Activated CD4-positive, alpha-beta T cell treated with anti-CD3 and anti-CD28 coated beads, Interleukin-2, amount 10 ng/mL, durations not matched to agents 24 days and 14 days (primary cell): ENCODE measurements at places on chromosomes 6 and 20. TPM values are rescaled to one million over a fixed set of nuclear protein-coding genes. Genes with fewer than 3 reads are reported as not detected.
A peak's percentile ranks its signal among the peaks of the same experiment; 100 is the strongest.

DNA sequence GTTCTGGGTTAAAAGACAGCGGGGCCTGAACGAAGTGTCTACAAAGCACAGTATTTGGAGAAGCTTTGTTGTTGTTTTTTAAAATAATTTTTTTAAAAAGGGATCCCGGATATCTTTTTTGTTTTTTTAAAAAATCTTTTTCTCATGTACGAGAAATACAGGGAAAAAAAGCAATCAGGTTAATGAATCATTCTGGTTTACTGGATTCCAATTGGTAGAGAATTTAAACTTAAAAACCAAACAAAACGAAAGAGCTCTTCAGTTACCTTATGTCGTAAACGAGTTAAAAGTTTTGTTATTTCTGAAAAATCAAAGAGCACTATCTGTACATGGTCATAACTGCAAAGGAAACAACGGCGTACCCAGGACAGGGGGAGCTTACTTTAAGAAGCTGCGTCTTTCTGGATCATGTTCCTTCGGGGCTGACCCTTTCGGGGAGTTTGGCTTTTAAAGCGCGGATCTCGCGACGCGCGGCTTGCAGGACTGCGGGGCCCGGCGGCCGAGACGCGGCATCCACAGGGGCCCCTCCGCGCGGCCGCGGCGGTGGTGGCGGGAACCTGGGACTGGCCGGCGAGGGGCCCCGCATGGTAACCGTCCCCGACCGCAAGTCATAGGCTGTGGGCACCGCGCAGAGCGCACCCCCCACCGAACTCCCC lies 927 bp downstream of the IL20RA start:
- H3K4me1 ChIP-seq = peaks cover 5% of the 10 kb centered on the region
- H3K4me3 ChIP-seq = peak overlapping the region; percentile 77
- peaks cover 84% of the 10 kb centered on the region for H3K27me3 ChIP-seq
- DNase-seq = peak; percentile 67
- no peak overlapping the region for H3K27ac ChIP-seq

DNA sequence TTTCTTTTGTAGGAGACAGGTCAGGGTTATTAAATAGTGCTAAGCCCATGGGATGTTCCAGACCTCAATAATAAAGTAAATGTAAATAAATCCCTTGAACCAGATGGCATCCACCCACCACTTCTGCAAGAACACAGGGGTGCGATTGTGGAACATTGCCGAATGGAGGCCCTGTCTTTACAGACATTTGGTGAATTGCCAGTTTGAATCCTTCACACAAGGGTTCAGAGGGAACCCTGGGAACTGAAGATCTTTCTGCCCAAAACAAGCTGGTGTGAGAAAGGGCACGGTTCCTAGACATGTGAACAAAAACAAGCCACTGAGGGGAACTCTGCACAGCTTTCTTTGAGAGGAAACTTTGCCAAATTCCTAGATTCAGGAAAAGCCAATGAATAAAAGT lies 30.2 kb upstream of the RNF8 start:
- H3K4me3 ChIP-seq = no peak overlapping the region
- peak overlapping the region; percentile 8 for H3K27ac ChIP-seq
- DNase-seq = no peak
- H3K4me1 ChIP-seq = peaks cover 17% of the 10 kb centered on the region
- H3K27me3 ChIP-seq = no peaks in the 10 kb centered on the region

GRCh38 chr20:57633945-57634491 lies 13.8 kb upstream of the ZBP1 start:
- peak overlapping the region; percentile 16 for H3K4me3 ChIP-seq
- peak; percentile 83 for DNase-seq
- peak overlapping the region; percentile 46 for H3K27ac ChIP-seq
- H3K27me3 ChIP-seq = peaks cover 82% of the 10 kb centered on the region
- H3K36me3 ChIP-seq = peaks cover 11% of the 10 kb centered on the region

DNA sequence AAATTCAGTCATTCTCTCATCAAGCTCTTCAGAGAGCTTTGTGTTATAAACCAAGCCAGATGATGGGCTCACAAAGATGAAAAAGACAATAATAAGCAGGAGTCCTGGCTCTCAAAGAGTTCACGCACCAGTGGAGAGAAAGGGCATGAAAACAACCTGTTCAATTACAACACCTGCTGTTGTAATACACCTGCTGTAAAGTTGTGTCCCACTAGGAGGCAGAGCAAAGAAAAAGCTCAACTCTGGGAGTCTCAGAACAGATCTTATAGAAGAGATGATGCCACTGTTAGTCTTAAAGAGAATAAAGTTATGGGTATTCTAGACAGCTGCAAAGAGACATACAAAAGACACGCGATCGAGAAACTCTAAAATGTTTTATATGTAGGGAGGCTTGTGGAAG lies 100.6 kb downstream of the DCDC2 start:
- H3K4me1 ChIP-seq = no peaks in the 10 kb centered on the region
- H3K36me3 ChIP-seq = no peaks in the 10 kb centered on the region
- no peak for DNase-seq
- no peak overlapping the region for H3K27ac ChIP-seq
- no peak overlapping the region for H3K4me3 ChIP-seq

DNA sequence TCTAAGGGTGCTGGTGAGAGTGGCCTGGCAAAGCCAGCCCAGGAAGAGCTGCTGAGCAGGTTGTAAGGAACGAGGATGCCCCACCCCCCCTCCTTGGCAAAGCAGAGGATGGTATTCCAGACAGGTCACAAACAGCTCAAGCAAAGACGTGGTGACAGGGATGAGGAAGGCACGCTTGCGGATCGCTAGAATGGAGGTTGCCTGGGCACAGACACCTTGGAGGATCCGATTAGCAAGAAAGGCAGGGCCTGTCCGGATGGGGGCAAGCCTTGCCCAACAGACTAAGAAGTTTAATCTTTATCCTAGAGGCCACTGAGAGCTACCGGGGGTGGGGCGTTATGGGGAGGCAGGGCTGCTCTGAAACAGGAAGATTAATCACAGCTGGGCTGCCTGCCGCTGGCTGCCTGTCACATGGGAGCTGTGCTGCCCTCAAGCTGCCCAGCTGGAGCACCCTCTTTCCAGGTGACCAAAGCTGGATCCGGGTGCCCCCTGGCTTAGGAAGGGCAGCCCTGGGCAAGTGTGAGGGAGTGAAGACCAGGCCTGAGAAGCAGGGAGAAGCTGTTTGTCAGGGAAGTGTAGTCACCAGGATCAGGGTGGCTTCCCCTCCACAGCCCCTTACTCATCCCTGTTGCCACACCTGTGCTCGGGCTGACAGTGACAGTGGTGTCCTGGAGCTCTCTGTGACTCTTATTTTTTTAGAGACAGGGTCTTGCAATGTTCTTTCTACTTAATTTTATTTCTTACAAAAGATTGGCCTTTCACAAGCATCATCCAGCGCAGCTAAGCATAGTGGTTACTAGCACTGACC lies 9.1 kb upstream of the MAPK13 start:
- peaks cover 10% of the 10 kb centered on the region for H3K36me3 ChIP-seq
- H3K27me3 ChIP-seq = no peaks in the 10 kb centered on the region
- H3K4me3 ChIP-seq = peak overlapping the region; percentile 90
- peak overlapping the region; percentile 99 for H3K27ac ChIP-seq

DNA sequence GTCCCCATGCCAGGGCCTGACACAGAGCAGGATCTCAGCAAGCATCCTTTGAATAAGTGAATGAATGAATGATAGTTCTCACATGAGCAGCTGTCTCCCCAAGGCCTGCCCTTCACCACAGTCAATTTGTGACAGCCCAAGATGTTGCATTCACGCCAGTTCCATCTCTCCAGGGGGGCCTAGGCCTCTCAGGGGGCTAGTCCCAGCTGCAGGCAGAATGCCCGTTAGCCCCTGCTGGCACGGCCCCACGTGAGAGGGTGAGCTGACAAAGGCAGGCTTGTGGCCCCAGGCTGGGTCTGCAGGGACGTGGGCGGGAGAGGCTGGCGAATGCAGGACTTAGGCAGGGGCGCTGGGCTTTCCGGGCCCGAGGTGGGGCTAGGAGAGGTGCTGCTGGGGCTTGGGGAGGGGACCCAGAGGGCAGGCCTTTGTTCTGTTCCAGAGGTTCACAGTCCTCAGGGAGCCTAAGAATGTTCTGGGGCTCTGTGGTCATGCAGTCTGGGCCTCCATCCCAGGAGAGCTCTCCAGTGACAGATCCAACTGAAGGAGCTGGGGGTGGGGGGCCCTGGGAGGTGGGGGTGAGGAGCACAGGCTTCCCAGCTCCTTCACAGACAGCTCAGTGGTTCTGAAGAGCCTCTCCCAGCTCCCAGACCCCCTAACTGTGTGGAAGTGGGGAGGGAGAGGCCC lies 30.5 kb upstream of the TLDC2 start:
- no peak overlapping the region for H3K4me3 ChIP-seq
- DNase-seq = no peak
- H3K4me1 ChIP-seq = peaks cover 17% of the 10 kb centered on the region
- no peaks in the 10 kb centered on the region for H3K27me3 ChIP-seq
- no peak overlapping the region for H3K27ac ChIP-seq
- no peaks in the 10 kb centered on the region for H3K36me3 ChIP-seq

GRCh38 chr6:126145351-126145750 lies 159.0 kb downstream of the TRMT11 start:
- no peak overlapping the region for H3K4me3 ChIP-seq
- peaks cover 2% of the 10 kb centered on the region for H3K27me3 ChIP-seq
- H3K4me1 ChIP-seq = no peaks in the 10 kb centered on the region
- no peak overlapping the region for H3K27ac ChIP-seq
- H3K36me3 ChIP-seq = no peaks in the 10 kb centered on the region

ZMYND8 gene
- 38.1 and 40.0 TPM in 2 replicates for total RNA-seq

NUDT3 gene
- total RNA-seq = 21.2 and 21.8 TPM in 2 replicates

OR2J2 gene
- total RNA-seq = not detected in 2 replicates
